ENCODE measurements at places on chromosomes 4 and X.

- no peak for DNase-seq
Observed at GRCh38 chrX:70452143-70452733, 7.6 kb downstream of the DLG3 start.

GRCh38 chr4:76923619-76924357, 25.8 kb upstream of the SEPTIN11 start:
- DNase-seq = no peak

GRCh38 chr4:124152132-124152531, 560.4 kb downstream of the ANKRD50 start:
- no peak for DNase-seq

DNA sequence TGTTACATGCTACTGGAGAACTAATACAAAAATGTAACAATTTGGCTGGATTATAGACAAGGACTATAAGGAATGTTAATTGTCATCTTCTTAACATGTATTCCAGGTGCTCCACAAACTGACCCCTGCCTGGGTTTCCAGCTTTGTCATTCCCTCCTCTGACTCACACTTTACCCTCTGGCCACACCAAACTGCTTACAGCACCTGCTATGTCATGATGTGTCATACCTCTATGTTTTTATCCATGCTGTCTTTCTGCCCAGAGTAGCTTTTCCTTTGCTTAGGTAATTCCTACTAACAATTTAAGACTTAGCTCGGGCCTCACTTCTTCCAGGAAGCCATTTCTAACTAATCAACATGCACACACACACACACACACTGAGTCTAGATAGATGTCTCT, 14.0 kb upstream of the SHROOM4 start:
- DNase-seq = no peak

GRCh38 chr4:1754336-1754735, 33.0 kb downstream of the TACC3 start:
- DNase-seq = no peak
